ENCODE measurements at places on chromosomes 4 and X.

GRCh38 chrX:63525491-63525890, 174.4 kb upstream of the SPIN4 start:
- DNase-seq: no peak

DNA sequence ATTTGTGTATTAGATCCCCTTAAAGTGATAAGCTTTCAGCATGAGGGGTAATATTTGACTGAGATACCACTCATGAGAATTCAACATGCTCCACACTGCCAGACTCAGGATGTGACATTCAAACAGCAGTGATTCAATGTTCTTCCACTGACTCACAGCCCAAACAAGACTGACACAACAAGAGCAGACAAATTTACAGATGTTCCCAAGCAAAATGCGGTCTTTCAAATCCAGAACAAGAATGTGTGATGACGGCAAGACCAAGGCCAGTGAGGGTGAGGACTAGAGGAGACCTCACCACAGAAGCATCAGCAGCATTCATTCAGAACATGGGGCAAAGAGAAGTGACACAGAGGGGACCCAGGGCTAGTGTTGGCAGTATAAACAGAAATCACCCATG, 99.3 kb upstream of the GRIA3 start:
- no peak for DNase-seq

- no peak for DNase-seq
Observed at GRCh38 chr4:84915396-84915780, 51.1 kb downstream of the WDFY3 start.

DNA sequence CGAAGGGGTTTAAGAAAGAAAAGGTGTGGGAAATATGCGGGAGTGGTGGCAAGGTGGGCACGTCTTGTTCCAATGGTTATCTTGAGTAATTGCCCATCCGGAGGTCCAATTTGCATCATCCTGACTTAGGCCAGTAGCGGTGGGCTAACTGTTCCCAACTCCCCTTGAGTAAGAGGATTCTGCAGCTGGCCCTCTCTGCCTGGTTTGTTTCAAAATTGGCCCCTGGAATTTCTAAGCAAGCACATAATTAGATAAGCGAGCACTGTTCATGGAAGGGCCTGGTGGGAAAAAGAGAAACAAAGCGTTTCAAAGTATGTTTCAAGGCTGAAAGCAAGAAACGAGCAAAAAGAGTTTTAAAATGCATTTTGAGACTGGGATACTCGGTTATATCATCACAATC, 198.2 kb downstream of the CEP135 start:
- DNase-seq: no peak

GRCh38 chr4:5958199-5958735, 60.0 kb downstream of the C4orf50 start:
- DNase-seq: no peak

DNA sequence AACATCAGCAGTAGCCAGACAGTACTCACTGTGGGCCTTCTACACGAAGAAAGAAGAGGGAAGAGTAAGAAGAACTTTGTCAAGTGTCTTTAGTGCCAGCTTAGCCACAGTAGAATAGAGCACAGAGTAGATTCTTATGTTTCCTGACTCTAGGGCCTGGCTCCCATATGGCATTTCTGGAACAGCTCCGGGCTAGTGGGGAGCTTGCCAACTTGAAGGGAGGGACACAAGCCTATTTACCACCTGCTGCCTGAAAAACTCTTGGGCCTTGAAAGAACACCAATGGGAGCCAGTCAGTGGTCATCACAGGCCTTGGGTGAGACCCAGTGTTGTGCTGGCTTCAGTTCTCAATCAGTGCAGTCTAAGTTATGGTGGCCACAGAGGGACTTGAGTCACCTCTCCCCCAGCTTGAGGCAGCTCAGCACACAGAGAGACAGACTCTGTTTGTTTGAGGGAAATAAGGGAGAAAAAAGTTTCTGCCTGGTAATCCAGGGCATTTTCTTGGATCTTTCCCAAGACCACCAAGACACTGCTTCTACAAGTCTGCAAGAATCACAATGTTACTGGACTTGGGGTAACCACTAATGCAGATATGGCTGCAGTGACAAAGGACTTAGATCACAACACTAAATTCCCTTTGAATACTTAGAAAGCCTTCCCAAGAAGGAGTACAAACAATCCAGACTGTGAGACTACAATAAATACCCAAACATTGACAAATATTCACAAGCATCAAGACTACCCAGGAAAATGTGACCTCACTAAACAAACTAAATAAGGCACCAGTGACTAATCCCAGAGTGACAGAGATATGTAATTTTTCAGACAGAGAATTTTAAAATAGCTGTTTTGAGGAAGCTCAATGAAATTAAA, 261.0 kb upstream of the NDST3 start:
- DNase-seq: no peak

GRCh38 chrX:118675966-118676349, 51.4 kb upstream of the IL13RA1 start:
- no peak for DNase-seq

DNA sequence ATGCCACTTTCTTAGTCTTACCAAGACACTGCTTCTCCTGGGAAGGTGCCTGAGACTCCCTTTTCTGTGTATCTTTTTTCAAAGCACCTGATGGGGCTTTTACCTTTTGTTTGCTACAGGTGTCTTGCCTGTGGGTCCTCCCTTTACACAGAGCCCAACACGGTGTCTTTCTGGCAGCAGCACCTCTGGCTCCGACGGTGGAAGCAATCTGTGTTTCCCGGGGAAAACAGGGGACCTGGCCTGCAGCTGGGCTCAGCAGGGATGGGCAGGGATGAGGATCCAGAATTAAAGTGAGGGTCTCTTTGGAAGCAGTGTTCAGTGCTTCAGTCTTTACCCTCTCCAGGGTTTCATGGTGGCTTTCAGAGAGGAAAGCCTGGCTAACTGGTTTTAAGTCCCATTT, 11.3 kb downstream of the POU4F2 start:
- no peak for DNase-seq

Measured in caudate nucleus (tissue), 63 donors.